Lung microvascular endothelial cell (primary cell): ENCODE measurements at places on chromosomes 11 and 22.
A peak's percentile ranks its signal among the peaks of the same experiment; 100 is the strongest.

- no peak for DNase-seq
Observed at GRCh38 chr11:115496892-115497291, 7.3 kb downstream of the CADM1 start.

DNA sequence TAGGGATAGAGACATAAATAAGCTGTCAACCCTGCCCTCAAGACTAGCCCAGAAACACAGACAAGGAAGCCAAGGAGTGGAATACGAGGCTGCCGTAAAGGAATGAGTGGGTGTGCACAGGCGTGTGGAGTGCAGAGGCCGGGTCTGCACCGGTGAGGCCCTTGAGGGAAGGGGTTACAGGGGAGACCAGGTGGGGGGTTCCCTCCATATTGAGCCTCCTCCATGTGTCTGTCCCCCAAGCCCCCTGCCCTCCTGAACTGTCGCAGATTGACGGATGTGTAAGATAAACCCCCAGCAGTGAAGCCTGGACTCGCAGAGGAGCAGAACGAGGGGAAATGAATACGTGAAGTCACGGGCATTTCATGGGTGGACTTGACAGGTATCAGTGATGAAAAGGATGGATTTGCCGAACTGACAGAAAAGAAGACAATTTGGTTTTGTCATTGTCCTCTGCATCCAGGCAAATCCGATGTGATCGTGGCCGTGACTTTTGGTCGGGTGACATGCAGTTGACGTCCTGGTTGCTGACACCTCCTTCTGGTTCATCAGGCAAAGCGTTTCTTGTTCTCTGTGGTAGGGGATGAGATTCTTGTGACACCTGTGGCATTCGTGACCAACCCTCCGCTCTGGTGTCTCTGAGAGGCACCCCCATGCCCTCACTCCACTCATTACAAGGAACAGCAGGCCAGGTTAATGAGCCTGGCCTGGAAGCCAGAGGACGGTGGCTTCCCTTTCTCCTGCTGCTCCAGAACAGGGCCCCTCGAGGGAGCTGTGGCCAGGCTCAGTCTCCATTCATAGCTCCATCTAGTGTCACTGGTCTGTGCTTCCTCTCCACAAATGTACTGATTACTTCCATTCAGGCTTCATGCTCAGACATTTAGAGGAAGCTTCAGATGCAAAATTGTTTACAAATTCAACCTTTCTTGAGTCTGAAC lies 223.1 kb upstream of the B3GAT1 start:
- DNase-seq = no peak

DNA sequence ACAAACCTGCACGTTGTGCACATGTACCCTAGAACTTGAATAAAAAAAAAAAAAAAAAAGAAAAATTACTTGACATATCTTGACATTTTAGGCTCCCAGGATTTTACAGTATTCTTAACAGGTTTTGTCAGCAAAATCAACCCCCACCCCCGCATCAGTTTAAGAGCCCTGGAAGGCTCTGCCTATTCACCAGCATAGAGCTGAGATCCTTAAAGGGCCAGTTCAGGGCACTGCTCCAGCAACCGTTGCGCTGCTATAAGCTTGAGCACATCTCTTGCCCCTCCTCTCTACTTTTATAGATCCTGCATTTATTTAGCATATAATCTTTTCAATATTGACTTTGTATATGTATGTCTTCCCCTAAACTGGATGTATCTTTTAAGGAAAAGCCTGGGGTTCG lies 697 bp upstream of the PAFAH1B2 start:
- no peak for DNase-seq

DNA sequence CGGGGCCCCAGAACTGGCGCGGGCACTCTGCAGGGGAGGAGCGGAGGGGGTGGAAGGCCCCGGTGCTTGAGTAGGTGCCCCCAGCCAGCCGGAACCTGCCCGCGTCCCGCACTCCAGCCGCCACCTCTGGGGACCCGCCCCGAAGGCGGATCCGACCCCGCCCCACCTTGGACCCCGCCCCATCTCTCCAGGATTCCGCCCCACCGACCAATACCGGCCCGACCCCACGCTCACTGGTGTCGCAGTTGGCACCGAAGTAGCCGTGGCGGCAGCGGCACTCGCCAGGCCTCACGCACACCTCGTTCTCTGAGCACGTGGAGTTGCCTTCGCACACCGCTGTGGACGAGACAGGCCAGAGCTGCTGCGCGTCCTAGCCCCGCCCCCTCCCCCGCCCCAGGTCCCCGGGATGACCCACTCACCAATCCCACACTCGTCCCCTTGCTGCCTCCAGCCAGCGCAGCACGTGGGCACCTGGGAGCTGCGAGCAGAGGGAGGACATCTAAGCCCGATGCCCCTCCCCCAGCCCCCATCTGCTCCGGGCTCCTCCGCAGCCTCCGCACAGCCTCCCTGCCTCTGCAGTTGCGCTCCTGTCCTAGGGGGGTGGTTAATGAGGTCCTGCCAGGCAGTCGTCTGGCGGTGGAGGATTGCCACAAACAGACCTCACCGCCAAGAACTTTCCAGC lies 6.0 kb downstream of the SCARF2 start:
- no peak for DNase-seq

- peak; percentile 32 for DNase-seq
Observed at GRCh38 chr11:11534981-11535380, 86.8 kb downstream of the GALNT18 start.

DNA sequence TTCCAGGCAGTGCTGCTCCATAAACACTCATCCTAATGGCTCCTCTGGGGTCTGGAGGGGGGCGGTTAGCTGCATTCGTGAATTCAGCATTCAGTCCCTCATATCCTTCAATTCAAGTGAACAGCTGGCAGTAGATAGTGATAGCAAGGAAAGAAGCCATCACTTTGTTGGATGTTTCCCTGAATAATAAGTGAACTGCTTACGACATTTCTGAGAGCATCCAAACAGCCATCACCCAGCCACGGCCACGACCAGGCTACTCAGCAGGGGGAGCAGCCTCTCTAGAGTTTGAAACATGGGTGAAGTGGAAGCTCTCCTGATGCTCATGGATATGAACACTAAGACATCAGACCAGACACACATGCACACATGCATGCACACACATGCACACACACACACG lies 163.6 kb downstream of the NTM start:
- no peak for DNase-seq

DNA sequence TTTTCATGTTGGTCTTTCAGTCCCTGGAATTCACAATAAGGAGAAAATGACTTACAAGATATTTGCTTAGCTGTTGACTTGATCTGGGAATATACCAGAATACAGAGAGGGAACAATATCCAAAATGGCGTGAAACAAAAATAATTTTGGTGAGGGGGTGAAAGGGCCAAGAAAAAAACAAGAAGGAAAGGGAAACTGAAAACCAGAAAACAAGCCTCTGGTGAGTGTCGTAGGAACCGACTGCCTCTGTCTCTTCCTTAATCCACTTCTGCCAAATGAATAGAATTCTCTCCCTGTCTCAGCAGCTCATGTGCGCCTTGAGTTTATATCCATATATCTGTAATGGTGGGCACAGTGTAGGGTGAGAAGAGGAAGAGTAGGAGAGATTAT lies 367.6 kb downstream of the ETS1 start:
- DNase-seq = no peak

GRCh38 chr11:81700076-81700475 lies 1033.6 kb downstream of the FAM181B start:
- no peak for DNase-seq

- DNase-seq = no peak
Observed at GRCh38 chr22:44483878-44484277, 14.2 kb downstream of the RTL6 start.

DNA sequence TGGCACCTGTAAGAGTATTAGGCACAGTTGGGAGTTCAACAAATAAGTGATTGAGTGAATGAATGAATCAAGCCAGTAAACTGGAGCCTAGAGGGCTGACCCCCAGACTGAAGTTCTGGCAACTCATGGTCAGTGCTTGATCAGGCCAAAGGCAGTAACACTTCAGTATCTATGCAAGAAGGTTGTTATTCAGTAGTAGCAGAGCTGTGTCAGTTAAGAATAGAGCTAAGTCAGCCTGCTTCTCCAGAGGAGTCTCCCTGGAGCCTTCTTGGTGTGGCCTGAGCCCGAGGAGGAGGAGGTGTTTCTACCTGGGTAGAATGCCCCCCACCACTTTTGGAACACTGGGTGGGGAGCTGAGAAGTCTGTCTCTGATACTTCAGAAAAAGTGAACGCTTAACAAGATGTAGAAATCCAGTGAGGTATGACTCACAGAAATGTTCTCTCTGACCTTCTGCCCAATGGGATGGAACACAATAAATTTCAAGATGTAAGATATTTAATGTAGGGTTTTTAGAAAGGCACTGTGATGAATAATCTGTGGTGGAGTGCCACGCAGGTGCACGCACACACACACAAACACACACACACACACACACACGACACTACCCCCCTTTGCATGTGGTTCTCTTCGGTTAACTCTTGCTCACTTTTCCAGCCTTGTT lies 219.9 kb downstream of the HIPK3 start:
- peak; percentile 35 for DNase-seq

DNA sequence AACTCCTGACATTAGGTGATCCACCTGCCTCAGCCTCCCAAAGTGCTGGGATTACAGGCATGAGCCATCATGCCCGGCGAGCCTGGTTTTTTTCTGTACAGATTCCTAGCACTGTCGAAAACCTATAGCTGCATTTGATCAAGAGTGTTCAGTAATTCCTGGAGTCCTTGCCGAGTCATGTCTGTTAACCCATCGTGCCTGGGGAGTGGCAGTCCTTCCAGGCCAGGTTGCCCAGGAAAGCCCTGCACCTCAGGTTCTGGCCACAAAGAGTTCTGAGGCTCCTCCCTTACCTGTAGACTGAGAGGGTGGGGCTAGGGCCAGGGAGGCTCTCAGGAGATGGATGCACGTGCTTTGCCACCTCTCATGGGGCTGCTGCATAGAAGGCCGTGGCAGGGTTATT lies 17.0 kb downstream of the YDJC start:
- no peak for DNase-seq

DNA sequence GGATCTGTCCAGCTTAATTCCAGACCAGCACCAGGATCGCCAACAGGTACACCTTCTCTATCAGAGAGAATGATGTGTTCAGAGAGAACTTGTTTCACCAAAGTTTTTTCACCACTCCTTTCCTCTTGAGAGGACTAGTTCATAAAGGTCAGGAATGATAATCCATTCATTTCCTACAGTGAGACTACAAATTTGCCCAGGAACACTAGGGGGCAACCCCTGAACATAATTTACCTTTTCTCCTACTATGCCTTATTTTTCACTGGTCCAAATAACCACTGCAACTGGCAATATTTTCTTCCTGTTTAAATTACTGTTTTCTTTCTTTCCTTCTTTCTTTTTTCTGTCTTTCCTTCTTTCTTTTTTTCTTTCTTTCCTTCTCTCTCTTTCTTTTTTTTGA lies 22.5 kb downstream of the CAVIN3 start:
- DNase-seq = peak; percentile 6

GRCh38 chr11:2530855-2531200 lies 86.0 kb downstream of the KCNQ1 start:
- no peak for DNase-seq

- no peak for DNase-seq
Observed at GRCh38 chr11:14306481-14306880, 52.5 kb downstream of the RRAS2 start.

DNA sequence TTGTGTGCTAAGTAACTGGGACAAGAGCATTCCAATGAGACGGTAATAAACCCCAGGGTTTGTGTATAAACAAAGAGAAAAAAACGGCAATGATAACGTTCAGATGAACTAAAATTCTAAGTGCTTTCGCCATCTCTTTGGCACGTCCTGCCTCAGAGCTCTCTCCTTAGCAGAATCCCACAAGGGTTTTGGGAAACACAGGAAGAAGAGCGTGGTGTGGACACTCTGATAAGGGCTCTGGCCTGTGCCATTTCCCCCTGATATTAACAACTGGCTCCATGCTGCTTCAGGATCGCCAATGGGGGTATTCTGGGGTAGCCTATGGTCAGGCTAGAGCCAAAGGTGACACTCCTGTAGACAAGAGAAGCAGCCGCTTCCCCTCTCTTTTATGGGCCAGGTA lies 18.4 kb downstream of the ABCC8 start:
- no peak for DNase-seq

GRCh38 chr11:119055901-119056300 lies 1.1 kb downstream of the HYOU1 start:
- DNase-seq = peak; percentile 47

DNA sequence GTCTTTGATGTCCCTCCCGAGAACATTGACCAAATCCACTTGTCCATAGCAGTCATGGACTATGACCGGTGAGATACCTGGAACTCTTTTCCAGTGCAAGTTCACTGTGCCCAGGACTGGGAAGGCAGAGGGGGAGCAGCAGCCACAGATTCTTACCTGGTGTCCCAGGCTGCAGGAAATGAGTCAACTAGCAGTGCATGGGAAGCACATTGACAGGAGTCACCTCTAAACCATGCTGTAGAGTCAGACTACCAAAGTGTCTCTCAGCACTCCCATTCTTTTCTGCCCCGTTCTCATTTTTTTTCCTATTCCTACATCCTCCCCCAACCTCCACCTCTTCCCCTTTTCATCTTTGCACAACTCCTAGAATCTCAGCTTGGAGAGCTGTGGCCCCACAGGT lies 67.2 kb upstream of the OLFML1 start:
- no peak for DNase-seq

DNA sequence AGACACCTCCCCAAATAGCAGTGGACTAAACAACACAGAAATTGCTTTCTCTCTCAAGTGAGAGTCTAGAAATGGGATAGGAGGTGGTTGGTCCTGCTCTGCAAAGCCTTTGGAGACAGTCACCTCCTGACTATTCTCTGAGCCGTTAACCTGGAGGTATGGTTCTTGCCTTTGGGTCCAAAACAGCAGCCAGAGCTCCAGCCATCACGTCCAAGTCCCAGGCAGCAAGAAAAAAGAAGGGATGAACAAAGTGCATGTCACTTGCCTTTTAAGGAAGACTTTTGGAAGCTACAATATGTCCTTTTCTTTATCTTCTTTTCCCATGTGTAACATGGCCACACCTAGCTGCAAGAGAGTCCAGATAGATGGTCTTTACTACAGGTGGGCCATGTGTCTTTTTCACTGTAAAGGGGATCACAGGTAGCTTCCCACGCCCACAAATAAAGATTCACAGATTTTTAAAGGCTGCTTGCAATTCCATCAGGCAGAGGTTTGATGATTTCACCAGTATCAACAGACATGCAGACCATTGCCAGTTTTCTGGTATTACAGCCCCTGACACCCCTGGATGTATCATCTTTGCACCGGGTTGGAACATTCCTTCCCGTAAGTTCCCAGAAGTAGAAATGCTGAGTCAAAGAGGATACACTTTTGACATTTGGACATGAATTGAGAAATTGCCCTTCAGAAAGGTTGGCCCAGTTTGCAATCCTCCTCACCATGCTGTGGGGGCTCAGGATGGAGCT lies 66.0 kb downstream of the MYEOV start:
- no peak for DNase-seq

- DNase-seq = no peak
Observed at GRCh38 chr11:133366147-133366546, 166.2 kb downstream of the OPCML start.
